ENCODE measurements at places on chromosomes 2 and 18.

DNA sequence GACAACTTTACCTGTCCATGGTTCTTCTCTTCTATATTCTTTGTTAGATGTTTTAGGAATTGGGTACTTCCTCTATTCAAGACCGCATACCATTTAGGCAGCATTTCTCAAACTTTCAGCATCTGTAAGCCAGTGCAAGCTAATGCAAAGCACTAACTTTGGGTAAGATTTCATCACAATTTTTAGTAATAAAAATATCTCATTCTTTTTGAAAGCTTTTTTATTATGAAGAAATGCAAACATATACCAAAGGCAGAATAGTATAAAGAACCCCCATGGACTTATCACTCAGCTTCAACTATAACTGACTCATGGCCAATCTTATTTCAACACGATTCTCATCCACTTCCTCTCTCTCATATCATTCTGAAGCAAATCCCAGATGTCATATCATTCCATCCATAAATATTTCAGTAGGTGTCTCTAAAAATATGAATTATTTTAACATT is 32.9 kb downstream of the INO80C start:
- no peak for DNase-seq

GRCh38 chr18:29644276-29644675 is 1398.3 kb downstream of the DSC3 start:
- no peak for DNase-seq

DNA sequence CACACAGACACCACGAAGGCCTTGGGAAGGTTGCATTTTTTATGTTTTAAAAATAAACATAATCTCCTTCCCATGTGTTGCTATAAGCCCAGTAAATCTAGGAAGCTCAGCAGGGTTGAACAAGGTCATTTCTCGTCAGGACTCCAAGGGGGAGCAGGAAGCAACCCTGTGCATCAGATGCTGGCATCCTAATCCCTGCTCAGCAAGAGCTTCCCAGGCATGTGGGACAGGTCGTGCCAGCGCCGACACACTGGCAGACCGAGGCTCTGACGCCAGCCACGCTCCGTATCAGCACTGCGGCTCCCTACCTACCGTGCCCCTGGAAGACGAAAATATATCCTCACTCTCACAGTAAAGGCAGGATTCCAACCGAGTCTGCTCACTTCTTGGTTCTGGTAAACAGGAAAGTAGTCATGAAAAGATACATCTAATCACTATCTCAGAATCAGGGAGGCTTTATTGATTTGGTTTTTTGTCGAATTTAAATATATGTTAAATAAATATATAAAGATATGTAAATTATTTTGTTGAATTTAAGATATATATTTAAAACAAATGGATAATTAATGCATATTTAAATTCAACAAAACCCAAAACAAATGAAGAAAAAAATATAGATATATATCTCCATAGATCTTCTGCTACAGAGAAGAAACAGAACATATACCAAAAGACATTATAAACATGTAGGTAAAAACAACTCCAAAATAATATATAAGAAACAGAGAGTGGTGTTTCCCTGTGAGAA is 61.4 kb downstream of the TXNL1 start:
- no peak for DNase-seq

DNA sequence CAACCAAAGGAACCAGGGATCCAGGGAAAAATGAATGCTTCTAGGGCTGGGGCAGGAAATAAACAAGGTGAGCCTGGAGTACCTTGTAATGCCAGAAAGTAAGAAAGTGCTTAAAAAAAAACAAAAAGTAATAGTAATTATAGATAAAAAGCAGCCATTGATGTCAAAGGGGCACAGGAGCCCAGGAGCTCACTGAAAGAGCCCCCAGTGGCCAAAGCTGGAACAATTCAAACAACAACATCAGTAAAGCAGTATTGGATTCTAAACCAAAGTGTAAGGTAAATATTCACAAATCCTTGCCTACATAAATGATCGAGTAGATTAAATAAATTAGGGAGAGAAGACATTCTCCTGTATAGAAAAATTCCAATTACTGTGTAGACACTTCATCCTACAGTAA is 114.3 kb upstream of the ARL4C start:
- DNase-seq, result no peak

GRCh38 chr18:28116461-28116860 is 60.5 kb downstream of the CDH2 start:
- DNase-seq, result no peak

GRCh38 chr2:217223222-217223930 is 363.5 kb upstream of the TNP1 start:
- DNase-seq, result peak; percentile 88

DNA sequence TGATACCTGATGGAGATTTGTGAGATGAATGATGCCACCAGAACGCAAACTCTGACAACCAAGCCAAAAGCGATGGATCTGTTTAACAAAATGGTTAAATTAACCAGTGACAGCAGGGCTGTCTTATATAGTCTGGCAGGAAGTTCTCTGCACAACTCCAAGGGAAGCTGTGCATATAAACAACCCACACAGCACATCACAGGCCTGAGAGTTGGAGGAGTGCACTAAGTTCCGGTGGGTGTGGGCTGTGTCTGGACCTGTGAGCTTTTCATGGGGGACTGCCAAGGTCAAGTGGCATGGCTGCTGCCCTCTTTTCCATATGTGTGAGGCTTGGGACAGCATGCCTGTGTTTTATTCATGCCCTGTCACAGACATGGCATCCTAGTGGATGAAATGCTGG is 414.6 kb upstream of the TRIB2 start:
- DNase-seq, result no peak

GRCh38 chr2:136901732-136902131 is 136.4 kb downstream of the THSD7B start:
- DNase-seq, result no peak

DNA sequence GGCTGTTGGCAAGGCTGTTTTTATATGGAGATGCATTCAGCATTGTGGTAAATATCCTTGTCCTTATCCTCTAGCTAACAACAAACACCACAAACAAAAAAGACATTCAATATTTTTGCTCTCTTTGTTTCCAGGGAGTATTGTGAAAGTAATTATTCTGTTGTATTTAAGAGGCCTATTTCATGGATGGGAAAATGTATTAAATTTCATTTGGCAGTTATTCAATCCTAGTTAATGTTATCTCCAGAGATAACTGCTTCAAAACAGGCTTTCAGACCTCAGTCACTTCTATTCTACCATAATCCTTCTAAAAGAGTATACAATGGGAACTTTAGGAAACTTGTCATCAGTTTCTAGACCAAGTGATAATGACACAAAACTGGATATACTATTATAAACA is 280.5 kb upstream of the CCDC68 start:
- DNase-seq, result no peak

DNA sequence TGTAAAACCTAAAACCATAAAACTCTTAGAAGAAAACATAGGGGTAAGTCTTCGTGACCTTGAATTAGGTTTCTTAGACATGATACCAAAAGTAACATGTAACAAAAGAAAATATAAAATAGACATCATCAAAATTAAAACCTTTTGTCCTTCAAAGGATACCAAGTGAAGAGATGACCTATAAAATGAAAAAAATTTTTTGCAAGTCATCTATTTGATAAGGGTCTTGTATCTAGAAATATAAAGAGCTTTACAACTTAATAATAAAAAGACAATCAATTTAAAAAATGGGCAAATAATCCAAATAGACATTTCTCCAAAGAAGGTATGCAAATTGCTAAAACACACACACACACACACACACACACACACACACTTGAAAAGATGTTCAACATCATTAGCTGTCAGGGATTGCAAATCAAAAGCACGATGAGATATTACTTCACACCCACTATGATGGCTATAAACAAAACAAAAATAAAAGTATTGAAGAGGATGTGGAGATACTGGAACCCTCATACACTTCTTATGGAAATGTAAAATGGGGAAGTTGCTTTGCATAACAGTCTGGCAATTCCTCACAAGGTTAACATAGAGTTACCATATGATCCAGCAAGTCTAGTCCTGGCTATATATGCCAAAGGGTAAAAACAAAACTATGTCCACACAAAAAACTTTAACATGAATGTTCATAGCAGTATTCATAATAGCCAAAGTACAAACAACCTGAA is 23.3 kb downstream of the SPDYA start:
- DNase-seq, result no peak

Data from fibroblast of skin of left quadriceps (primary cell).